ENCODE measurements at places on chromosomes 11 and 22.

DNA sequence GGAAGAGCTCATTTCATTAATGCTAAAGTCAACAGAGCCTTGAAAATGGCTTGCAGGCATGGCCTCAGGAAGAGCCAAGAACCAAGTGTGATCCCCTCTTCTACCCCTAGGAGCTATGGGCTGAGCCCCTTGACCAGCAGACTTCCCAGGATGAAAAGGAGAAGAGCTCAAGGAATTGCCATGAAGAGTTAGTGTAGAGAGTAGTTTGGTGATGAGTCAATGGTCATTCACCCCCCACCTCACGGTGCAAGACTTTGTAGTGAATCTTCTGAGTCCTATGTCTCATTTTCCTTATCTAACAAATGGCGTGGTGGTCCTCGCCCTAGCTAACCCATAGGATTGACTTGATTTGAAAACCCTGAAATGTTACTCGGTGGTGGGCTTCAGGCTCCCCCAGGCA lies 422.4 kb upstream of the CADM1 start:
- DNase-seq, result no peak

DNA sequence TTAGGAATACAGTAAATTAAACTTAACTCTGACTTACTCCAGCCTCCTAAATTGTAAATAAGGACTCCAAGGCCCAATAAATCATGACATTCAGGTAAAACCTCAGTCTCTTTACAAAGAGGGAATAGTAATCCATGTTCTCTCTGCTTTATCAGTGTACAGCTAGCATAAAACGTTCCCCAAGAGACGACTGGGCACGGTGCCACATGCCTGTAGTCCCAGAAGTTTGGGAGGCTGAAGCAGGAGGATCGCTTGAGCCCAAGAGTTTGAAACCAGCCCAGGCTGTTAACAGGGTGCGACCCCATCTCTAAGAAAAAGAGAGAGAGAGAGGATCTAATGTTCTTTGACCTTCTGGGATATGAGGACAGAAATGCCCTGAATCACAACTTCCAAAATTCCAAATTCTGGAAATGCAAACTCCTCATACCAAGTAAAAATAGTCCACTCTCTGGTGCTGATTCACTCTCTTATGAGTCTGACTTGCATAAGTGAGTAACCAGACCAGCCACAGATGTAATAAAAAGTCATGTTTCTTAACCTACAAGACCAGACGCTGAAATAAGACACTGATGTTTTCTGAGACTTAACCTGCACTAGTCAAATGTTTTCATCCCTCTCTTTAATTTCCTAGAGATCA lies 25.5 kb downstream of the NNMT start:
- peak; percentile 55 for DNase-seq

- DNase-seq, result no peak
Measured at GRCh38 chr22:20027966-20028854, 7.3 kb downstream of the TANGO2 start.

DNA sequence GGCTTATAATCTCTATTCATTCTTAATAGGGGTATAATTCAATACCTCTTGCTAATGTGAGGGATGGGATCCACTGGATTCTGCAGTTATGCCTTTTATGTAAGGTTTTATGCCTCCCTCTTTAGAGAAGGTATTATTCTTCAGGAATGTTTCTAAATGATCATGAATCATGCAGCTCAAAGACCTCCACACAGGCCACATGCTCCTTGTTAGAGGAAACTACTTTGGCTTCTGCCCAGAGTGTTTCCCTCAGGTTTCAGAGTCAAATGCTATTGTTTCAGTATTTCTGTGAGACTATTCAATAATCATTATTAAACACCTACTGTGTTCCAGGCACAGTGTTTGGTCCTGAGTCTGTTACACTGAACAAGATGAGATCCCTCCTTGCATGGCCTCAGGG lies 115.9 kb downstream of the RAB38 start:
- DNase-seq, result no peak

DNA sequence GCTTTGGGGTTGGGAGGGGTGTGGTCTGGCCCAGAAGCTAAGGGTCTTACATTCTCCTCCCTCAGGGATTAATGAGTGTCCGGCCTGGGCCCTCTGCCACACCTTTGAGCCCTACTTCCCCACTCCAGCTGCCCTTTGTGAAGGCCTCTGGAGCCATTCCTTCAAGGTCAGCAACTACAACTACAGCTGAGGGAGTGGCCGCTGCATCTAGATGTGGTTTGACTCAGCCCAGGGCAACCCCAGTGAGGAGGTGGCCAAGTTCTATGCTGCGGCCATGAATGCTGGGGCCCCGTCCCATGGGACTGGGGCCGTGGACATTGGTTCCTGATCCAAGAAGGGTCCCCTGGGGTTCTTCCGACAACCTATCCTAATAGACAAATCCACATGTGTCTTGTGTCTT lies 14.3 kb upstream of the FOLR1 start:
- DNase-seq, result no peak

DNA sequence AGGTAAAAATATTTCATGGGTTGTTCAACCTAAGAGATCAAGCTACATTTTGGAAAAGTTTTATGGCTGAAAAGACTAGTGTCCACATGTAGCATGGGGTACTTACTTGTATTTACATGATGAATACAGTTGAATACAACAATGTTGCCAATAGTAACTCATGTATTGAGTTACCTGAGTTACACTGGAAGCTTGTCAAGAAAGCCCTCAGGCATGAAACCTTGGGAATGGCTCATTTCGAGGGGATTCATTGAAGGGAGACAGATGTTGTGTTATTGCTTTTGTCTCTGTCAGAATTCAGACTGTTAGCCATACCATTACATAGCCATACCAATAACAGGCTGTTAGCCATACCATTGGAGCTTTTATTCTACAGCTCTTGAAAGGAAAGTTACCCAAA lies 9.2 kb downstream of the OR51F2 start:
- no peak for DNase-seq

- no peak for DNase-seq
Measured at GRCh38 chr22:38715176-38715764, 9.5 kb downstream of the GTPBP1 start.

DNA sequence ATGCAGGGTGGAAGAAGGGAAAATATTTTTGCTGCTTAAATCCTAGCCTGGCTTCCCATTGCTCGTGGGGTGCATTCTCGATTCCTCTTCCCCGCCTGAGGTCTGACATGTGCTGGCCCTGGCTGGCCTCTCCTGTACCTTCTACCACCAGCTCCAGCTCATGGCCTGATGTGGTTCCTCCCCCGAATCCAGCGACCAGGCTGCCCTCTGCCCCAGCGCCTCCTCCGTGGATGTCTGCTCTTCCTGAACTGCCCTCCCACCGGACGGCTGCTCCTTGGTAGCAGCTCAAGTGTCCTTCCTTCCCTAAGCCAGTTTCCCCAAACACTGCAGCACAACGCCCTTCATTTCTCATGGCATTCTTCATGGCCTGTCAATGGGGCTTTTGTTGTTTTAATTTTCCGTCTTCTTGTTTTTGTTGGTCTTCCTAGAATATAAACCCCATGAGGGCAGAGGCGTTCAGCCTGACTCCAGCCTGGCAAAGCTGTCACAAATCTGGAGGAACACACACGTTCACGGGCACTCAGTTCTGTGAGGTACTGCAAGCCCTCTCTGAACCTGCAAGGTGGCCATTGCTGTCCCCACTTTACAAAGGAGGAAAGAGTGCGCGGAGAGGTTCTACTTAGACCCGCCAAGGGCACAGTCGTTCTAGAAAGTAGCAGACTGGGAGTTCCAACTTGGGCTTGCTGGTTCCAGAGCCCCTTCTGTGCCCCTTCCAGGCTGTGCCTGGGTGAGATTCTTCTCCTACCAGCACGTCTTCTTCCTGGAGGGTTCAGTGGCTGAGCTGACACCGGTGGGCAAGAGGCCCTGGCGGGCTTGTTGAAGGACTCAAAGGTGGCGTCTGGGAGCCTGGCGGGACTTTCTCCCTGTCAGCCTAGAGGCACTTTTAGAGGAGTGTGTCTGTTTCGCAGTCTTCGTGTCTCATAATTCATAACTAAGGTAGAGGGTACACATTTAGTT lies 953 bp upstream of the LRP5 start:
- no peak for DNase-seq

DNA sequence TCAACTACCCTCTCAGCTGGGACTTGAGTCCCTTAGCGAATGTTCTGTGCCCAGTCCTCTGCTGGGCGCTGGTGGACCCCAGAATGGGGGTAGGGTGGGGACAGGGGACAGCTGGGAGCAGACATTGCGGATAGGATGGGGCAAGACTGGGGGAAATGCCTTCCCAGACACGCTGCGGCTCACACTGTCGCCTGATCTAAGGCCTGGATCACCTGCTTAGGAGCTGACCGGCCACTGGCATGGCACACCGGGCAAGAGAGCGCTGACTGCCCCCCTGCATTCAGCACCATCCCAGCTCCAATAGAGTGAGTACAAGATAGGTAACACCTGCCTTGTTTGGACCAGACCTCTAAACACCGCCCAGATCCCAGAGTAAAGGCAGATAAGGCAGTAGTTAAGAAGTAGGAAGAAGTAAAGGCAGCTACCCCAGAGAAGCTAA lies 1.4 kb downstream of the ARVCF start:
- DNase-seq, result no peak

DNA sequence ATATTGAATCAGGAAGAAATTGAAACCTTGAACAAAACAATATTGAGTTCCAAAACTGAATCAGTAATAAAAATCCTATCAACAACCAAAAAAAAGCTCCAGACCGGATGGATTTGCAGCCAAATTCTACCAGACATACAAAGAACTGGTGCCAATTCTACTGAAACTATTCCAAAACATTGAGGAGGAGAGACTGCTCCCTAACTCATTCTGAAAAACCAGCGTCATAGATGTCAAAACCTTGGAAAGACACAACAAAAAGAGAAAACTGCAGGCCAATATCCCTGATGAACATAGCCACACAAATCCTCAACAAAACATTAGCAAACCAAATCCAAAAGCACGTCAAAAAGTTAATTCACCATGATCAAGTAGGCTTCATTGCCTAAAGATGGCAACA lies 353.8 kb downstream of the TMEM135 start:
- no peak for DNase-seq

- no peak for DNase-seq
Measured at GRCh38 chr11:118838905-118839553, 44.7 kb upstream of the CXCR5 start.

DNA sequence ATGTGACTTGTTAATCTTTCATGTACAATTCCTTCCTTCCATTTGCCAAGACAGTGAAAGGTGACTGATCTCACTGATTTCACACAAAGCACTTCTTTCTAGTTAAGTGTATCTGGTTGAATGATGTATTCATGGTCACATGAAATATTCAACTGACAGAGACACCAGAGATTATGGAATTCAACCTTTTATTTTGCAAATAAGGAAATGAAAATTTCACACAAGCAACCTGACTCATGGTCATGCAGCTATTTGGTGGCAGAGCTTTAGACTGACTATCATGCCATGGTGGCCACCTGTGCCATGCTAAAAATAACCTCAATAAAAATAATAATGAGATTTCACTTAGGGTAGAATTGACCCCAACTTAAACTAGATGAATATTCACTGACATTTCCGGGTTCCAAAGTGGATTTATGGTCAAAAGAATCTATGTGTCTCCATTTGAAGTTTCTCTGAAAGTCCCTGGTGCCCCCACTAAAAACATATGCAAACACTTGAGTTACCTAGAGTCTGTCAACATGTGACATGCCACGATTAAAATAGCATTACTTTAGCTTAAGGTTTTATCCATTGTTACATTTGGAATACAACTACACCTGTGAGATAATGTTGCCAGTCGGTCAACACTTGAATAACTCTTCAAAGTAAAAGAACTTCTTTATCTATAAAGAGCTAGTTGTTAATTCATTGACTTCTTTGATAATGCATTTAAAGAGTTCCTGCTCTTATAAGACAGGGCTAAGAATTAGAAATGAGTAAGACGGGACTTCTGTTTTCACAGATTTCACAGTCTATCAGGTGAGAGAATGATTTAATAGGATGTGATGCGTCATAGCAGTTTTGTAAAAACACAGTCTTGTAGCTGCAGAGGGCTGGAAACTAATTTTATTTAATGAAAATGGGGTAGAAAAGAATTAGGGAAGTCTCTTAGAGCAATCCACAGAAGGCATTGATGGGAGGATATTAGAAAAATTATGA lies 94.6 kb upstream of the OR9G4 start:
- no peak for DNase-seq

GRCh38 chr11:80239217-80239616 lies 798.4 kb upstream of the TENM4 start:
- no peak for DNase-seq

- no peak for DNase-seq
Measured at GRCh38 chr11:62124186-62125113, 639 bp downstream of the INCENP start.

DNA sequence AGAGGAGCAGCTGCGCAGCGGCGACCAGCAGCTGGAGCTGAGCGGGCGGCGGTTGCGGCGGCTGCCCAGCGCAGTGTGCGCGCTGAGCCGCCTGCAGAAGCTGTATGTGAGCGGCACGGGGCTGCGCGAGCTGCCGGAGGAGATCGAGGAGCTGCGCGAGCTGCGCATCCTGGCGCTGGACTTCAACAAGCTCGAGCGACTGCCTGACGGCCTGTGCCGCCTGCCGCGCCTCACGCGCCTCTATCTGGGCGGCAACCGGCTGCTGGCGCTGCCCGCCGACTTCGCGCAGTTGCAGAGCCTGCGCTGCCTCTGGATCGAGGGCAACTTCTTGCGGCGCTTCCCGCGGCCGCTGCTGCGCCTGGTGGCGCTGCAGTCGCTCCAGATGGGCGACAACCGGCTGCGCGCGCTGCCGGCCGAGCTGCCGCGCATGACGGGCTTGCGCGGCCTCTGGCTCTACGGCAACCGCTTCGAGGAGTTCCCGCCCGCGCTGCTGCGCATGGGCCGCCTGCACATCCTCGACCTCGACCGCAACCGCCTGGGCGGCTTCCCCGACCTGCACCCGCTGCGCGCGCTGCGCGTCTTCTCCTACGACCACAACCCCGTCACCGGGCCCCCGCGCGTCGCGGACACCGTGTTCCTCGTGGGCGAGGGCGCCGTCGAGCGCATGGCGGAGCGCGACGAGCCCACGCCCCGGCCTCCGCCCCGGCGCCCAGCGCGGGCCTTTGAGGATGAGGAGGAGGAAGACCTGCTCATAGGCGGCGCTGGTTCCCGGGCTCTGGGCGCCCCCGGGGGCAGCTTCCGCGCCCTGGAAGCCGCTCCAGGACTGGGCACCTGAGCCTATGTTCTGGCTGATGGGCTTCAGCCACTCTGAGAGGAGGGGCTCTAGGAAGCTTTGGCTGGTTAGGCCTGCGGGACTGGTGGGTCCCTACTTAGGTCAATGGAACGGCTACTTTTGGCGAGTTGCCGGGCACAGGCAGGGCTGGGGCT lies 787 bp downstream of the LRRC10B start:
- no peak for DNase-seq

DNA sequence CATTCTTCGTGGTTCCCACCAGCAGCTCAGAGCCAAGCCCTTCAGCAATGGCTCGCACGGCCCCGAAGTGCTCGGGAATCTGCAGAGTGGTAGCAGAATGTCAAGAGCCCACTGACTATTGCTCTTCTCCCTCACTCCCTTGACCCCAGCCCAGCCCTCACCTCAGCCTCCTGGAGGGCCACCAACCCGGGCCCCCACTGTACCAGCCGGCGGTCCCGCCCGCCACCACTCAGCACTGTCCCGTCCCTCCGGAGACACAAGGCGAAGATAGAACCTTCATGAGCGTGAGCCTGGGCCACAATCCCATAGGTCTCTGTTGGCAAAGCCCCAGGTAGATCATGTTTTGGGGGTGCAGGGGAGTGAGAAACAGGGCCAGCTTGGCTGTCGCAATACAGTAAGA lies 4.2 kb upstream of the MTA2 start:
- no peak for DNase-seq

GRCh38 chr11:128814856-128815705 lies 52.0 kb downstream of the KCNJ1 start:
- peak; percentile 68 for DNase-seq
